ENCODE measurements at places on chromosomes 13 and 19.

- no peak for DNase-seq
Measured at GRCh38 chr19:38710928-38711725, 33.1 kb downstream of the CAPN12 start.

DNA sequence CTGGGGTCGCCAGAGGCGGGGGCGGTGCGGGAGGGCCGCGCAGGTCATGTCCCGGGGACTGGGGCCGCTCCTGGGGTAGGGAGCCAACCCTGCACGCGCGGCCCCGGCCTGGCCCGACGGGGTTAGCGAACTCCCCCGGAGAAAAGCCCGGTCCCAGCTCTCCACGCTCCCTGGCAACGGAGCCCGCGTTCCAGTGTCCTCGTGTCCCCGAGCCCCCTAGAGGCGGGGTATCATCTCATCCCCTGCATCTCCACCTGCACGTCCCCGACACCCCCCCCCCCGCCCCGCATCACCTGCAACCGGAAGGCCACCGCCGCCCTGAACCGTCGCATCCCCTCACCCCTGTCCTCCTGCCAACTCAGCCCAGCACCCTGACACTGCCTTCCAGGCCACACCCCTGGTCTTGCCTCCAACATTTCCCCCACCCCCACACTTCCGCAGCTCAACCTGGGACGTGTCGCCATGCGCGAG is 2.7 kb downstream of the WDR88 start:
- DNase-seq = peak; percentile 23

DNA sequence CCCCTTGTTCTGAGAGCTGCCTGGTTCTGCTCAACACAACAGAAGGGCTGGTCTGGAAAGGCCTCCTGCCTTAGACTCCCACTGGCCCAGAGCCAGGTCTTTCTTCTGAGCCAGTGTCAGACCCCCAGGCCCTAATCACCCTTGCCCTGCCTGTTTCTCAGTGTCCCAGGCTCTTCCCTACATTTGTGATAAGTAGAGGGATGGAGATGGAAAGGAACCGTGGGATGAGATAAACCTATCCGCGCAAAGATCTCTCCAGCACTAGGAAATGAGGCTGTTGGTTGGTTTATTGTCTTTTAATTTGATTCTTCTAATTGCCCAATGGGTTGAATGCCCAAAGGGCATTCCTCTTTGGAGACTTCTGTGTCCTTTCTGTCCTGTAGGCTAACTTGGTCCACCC is 470.0 kb downstream of the TSHZ3 start:
- DNase-seq = no peak

GRCh38 chr19:2251106-2252054 is 2.3 kb downstream of the AMH start:
- no peak for DNase-seq

DNA sequence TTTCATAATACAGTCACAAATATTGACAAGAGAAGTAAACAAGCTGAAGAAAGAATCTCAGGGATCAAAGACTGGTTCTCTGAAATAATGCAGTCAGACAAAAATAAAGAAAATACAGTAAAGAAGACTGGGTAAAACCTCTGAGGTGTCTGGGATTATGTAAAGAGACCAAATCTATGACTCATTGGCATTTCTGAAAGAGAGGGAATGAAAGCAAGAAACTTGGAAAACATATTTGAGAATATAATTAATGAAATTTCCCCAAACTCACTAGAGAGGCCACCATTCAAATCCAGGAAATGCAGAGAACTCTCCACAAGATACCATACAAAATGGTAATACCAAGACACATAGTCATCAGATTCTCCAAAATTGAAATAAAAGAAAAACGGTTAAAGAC is 53.0 kb upstream of the GPC6 start:
- no peak for DNase-seq

Data from activated CD8-positive, alpha-beta memory T cell treated with anti-CD3 and anti-CD28 coated beads for 48 hours (primary cell).